ENCODE measurements at places on chromosomes 2 and 18. TPM values are rescaled to one million over a fixed set of nuclear protein-coding genes. Genes with fewer than 3 reads are reported as not detected.

Gene CCDC141
- not detected for total RNA-seq

Gene ADAM23
- total RNA-seq, result 0.09 TPM

Gene POTEJ
- total RNA-seq, result not detected

Gene NEB
- total RNA-seq, result 0.07 TPM

Gene L3MBTL4
- total RNA-seq, result 0.05 TPM

Gene OTX1
- 4.2 TPM for total RNA-seq

Gene PHOSPHO2
- total RNA-seq, result 2.0 TPM

Gene ZNF513
- total RNA-seq, result 9.1 TPM

Gene C18orf54
- 5.4 TPM for total RNA-seq

Gene CXCR2
- 0.09 TPM for total RNA-seq

Gene EFHD1
- total RNA-seq, result 0.21 TPM

All from airway epithelial cell (primary cell).